SJSA1 (cell line): ENCODE measurements at places on chromosomes 7 and 10. TPM values are rescaled to one million over a fixed set of nuclear protein-coding genes. Genes with fewer than 3 reads are reported as not detected.
A peak's percentile ranks its signal among the peaks of the same experiment; 100 is the strongest.

- peak overlapping the region; percentile 17; the same call in 1 of the 2 replicates for H3K27ac ChIP-seq
- peaks cover 18% of the 10 kb centered on the region for H3K4me1 ChIP-seq
- no peak overlapping the region for H3K4me3 ChIP-seq
Measured at GRCh38 chr10:73650537-73651331, 5.1 kb downstream of the SYNPO2L start.

Gene CALML3
- total RNA-seq: not detected in 2 replicates

- peak; percentile 55 for DNase-seq
- H3K4me1 ChIP-seq: peaks cover 28% of the 10 kb centered on the region
- no peak overlapping the region for H3K27ac ChIP-seq
- peaks cover 17% of the 10 kb centered on the region for H3K27me3 ChIP-seq
- peak overlapping the region; percentile 81 for H3K4me3 ChIP-seq
Measured at GRCh38 chr10:117373823-117374505, 1.3 kb downstream of the PDZD8 start.

- no peak for DNase-seq
- no peak overlapping the region for H3K4me3 ChIP-seq
- no peaks in the 10 kb centered on the region for H3K27me3 ChIP-seq
- no peaks in the 10 kb centered on the region for H3K4me1 ChIP-seq
- peaks cover 16% of the 10 kb centered on the region for H3K36me3 ChIP-seq
Measured at GRCh38 chr10:72370201-72370722, 15.5 kb upstream of the DNAJB12 start.

Gene CYP2W1
- total RNA-seq: not detected in 2 replicates

GRCh38 chr7:42981601-42982000 is 49.4 kb downstream of the MRPL32 start:
- no peak overlapping the region for H3K4me3 ChIP-seq
- no peaks in the 10 kb centered on the region for H3K36me3 ChIP-seq
- H3K4me1 ChIP-seq: no peaks in the 10 kb centered on the region

- DNase-seq: no peak
- no peaks in the 10 kb centered on the region for H3K4me1 ChIP-seq
Measured at GRCh38 chr10:118980870-118981269, 48.6 kb upstream of the NANOS1 start.

- no peaks in the 10 kb centered on the region for H3K4me1 ChIP-seq
- H3K4me3 ChIP-seq: no peak overlapping the region
- no peak for DNase-seq
- H3K27ac ChIP-seq: no peak overlapping the region
Measured at GRCh38 chr7:140333223-140333622, 65.1 kb downstream of the SLC37A3 start.

Gene CYP2C9
- total RNA-seq: not detected in 2 replicates

GRCh38 chr7:151249034-151249731 is 689 bp upstream of the SMARCD3 start:
- 0 out of 2 replicates have a peak, but pooled peaks cover 9% of the 10 kb centered on the region for H3K36me3 ChIP-seq
- DNase-seq: peak; percentile 74
- peak overlapping the region; percentile 59 for H3K4me3 ChIP-seq

Gene KMT2C
- 20.4 and 34.2 TPM in 2 replicates for total RNA-seq

GRCh38 chr7:107068156-107068555 is 23.7 kb downstream of the PRKAR2B start:
- no peaks in the 10 kb centered on the region for H3K36me3 ChIP-seq
- no peaks in the 10 kb centered on the region for H3K27me3 ChIP-seq
- H3K4me3 ChIP-seq: no peak overlapping the region
- DNase-seq: peak; percentile 34
- peaks cover 6% of the 10 kb centered on the region for H3K4me1 ChIP-seq

Gene SMO
- 11.5 and 14.3 TPM in 2 replicates for total RNA-seq

GRCh38 chr10:95688648-95689047 is 5.1 kb downstream of the TCTN3 start:
- no peak overlapping the region for H3K27ac ChIP-seq
- H3K4me3 ChIP-seq: no peak overlapping the region
- peaks cover 77% of the 10 kb centered on the region for H3K36me3 ChIP-seq
- no peak for DNase-seq
- peaks cover 5% of the 10 kb centered on the region for H3K4me1 ChIP-seq

GRCh38 chr7:144473908-144474307 is 70.4 kb upstream of the NOBOX start:
- no peak for DNase-seq
- H3K4me3 ChIP-seq: no peak overlapping the region
- no peaks in the 10 kb centered on the region for H3K4me1 ChIP-seq
- H3K36me3 ChIP-seq: no peaks in the 10 kb centered on the region

Gene MARCHF5
- total RNA-seq: 11.7 and 18.5 TPM in 2 replicates

GRCh38 chr10:2494399-2494798 is 572.9 kb upstream of the PFKP start:
- DNase-seq: no peak
- no peak overlapping the region for H3K4me3 ChIP-seq
- H3K27ac ChIP-seq: no peak overlapping the region
- no peaks in the 10 kb centered on the region for H3K36me3 ChIP-seq
- peaks cover 7% of the 10 kb centered on the region for H3K27me3 ChIP-seq

- no peaks in the 10 kb centered on the region for H3K27me3 ChIP-seq
- peak; percentile 28 for DNase-seq
- peak overlapping the region; percentile 3 for H3K27ac ChIP-seq
- peaks cover 19% of the 10 kb centered on the region for H3K4me1 ChIP-seq
Measured at GRCh38 chr10:34537629-34538231, 277.4 kb downstream of the PARD3 start.

GRCh38 chr10:5490698-5491464 is 8.5 kb downstream of the CALML5 start:
- H3K27me3 ChIP-seq: no peaks in the 10 kb centered on the region
- H3K36me3 ChIP-seq: no peaks in the 10 kb centered on the region
- no peak for DNase-seq
- H3K27ac ChIP-seq: no peak overlapping the region

DNA sequence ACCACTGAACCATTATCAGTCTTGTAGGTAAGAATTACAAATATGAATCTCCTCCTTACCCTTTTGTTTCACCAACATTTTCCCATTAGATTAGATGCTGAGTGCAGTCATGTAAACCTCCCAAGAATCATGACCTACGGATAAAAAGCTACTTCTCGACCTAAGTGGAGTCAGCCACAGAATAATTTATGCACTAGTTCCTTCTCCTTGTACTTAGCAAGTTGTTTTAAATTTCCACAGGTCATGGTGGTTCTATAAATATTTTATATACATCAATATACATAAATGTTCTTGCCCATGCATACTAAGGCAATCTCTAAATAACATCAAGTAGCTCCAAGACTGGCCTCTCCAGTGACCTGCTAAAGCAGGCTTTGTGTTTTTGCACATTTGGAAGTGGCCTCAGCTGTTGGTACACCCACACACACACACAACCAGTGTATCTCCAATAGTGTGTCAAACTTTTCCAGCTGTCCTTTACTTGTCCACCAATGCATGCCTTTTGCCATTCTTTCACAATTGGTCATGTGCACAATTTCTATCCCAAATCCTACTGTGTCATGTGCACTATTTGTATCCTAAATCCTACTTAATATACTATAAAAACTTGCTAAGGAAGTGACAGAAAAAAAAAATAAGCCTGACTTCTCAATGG is 21.5 kb downstream of the LMOD2 start:
- H3K36me3 ChIP-seq: no peaks in the 10 kb centered on the region
- DNase-seq: no peak
- H3K27ac ChIP-seq: no peak overlapping the region
- peaks cover 5% of the 10 kb centered on the region; the same call in 1 of the 2 replicates for H3K27me3 ChIP-seq

GRCh38 chr7:55520426-55521140 is 51.7 kb downstream of the VOPP1 start:
- peaks cover 19% of the 10 kb centered on the region for H3K4me1 ChIP-seq
- DNase-seq: no peak
- H3K36me3 ChIP-seq: peaks cover 52% of the 10 kb centered on the region

GRCh38 chr10:132666705-132667341 is 119.1 kb downstream of the NKX6-2 start:
- peaks cover 62% of the 10 kb centered on the region for H3K4me1 ChIP-seq
- H3K36me3 ChIP-seq: peaks cover 18% of the 10 kb centered on the region
- no peaks in the 10 kb centered on the region for H3K27me3 ChIP-seq
- H3K27ac ChIP-seq: peak overlapping the region; percentile 80

GRCh38 chr10:45627412-45628048 is 45.0 kb downstream of the ZFAND4 start:
- H3K27ac ChIP-seq: no peak overlapping the region
- no peak overlapping the region for H3K4me3 ChIP-seq
- DNase-seq: no peak

- peak; percentile 63 for DNase-seq
- peaks cover 7% of the 10 kb centered on the region; the same call in 1 of the 2 replicates for H3K36me3 ChIP-seq
- H3K27ac ChIP-seq: peak within 1 kb of the TSS; percentile 87
- peak within 1 kb of the TSS; percentile 57 for H3K4me3 ChIP-seq
Measured at GRCh38 chr10:24952143-24952706, at the start of gene PRTFDC1. TSS of gene PRTFDC1 (minus strand) at chr10:24952606. CDS start at chr10:24952575, 31 bp downstream.

- H3K27ac ChIP-seq: no peak overlapping the region
- no peak overlapping the region for H3K4me3 ChIP-seq
- H3K36me3 ChIP-seq: no peaks in the 10 kb centered on the region
- no peak for DNase-seq
Measured at GRCh38 chr7:113799896-113800295, 118.9 kb downstream of the PPP1R3A start.

DNA sequence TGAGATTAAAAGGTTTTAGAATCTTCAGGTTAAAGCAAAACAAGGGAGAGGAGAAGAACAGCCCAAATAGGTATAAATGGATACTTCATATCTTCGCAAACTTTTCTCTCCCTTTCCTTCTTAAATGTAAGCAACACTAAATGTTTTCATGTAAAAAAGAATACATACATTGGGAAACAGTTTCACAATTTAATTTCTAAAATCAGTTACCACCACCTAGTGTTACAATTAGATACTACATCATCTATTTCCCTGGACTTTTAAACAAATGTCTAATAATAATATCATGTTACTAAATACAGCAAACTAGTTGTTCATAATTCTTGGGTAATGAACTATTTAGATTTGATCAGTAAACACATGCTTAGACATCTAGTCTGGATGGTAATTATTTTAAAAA is 35.8 kb downstream of the MINDY3 start:
- no peak overlapping the region for H3K27ac ChIP-seq
- H3K4me3 ChIP-seq: no peak overlapping the region
- H3K27me3 ChIP-seq: no peaks in the 10 kb centered on the region
- no peak for DNase-seq
- no peaks in the 10 kb centered on the region for H3K4me1 ChIP-seq
- H3K36me3 ChIP-seq: peaks cover 15% of the 10 kb centered on the region

GRCh38 chr7:128872394-128872824 is 9.8 kb downstream of the ATP6V1F start:
- peaks cover 8% of the 10 kb centered on the region for H3K4me1 ChIP-seq
- H3K36me3 ChIP-seq: no peaks in the 10 kb centered on the region
- H3K27me3 ChIP-seq: peaks cover 15% of the 10 kb centered on the region
- DNase-seq: no peak
- no peak overlapping the region for H3K4me3 ChIP-seq

DNA sequence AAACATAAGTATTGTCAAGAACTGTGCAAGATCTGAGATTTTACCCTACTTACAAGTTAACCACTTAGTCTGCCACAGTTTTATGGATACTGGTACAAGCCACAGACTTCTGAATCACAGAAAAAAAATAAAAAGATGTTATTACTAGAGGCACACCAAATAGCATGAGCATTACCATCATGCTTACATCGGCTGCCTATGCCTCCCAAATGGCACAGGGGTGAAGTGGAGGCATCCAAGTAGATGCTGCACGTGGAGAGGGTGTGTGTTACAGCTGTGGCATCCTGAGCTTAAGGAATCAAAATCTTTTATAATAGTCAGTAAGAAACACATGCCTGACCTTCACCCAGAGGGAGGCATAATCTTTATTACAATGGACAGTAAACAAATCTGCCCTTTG is 207.8 kb downstream of the TFEC start:
- H3K36me3 ChIP-seq: no peaks in the 10 kb centered on the region
- H3K27ac ChIP-seq: no peak overlapping the region
- no peaks in the 10 kb centered on the region for H3K4me1 ChIP-seq
- no peaks in the 10 kb centered on the region for H3K27me3 ChIP-seq
- no peak for DNase-seq
- H3K4me3 ChIP-seq: no peak overlapping the region

DNA sequence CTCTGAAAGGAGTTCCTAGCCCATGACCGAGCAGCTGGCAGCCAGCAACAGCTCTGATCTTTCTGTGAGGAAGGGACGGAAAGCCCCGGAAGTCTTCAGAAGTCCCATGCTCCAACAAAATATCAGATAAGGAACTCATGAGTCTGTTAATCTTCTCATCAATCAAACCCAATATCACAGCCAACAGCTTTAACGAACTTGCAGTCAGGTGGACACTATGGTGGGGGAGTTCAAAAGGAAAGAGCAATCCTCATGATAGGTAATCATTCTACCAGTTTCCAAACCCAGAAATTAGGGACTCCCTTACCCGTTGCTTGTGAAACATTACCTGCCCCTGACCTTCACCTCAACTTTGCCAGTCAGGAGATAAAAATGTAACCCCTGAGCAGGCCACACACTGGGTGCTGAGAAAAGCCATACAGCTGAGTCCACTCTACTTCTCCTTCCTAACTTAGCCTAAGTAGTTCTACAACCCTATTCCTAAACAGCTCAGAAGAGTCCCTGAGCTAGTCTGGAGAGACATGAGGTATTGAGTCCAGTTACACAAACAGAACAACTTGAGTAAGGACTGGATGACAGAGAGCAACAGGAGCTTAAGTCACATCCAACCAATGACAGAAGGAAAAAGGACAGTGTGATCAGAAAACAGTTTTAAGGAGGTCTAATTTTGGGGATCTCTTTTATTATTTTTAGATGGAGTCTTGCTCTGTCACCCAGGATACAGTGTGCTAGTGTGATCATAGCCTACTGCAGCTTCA is 2.2 kb downstream of the NDST2 start:
- DNase-seq: no peak
- H3K4me1 ChIP-seq: peaks cover 7% of the 10 kb centered on the region; the same call in 1 of the 2 replicates
- no peaks in the 10 kb centered on the region for H3K27me3 ChIP-seq
- H3K27ac ChIP-seq: no peak overlapping the region
- H3K4me3 ChIP-seq: no peak overlapping the region

DNA sequence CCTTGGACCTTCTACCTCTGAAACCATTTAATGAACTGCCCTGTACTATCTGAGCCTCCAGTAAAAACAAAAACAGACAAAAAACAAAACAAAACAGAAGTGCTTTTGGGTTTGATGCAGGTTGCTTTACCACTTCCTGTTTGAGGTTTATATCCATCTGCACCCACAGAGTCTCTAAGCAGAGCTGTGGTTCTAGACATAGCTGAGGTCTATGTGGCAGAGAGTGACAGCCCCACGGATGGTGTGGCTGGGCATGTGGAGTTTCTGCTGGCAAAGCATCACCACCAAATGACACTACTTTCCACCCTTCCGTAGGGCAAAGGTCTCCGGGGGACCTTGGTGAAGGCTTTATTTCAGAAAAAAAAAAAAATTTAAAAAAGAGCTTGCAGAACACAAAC is 754.2 kb downstream of the GRID1 start:
- peaks cover 35% of the 10 kb centered on the region for H3K4me1 ChIP-seq
- DNase-seq: peak; percentile 22
- H3K27me3 ChIP-seq: no peaks in the 10 kb centered on the region
- no peak overlapping the region for H3K27ac ChIP-seq
- H3K36me3 ChIP-seq: no peaks in the 10 kb centered on the region

Gene SGPL1
- total RNA-seq: 58.3 and 77.2 TPM in 2 replicates
